ENCODE measurements at places on chromosomes 5 and 9.

DNA sequence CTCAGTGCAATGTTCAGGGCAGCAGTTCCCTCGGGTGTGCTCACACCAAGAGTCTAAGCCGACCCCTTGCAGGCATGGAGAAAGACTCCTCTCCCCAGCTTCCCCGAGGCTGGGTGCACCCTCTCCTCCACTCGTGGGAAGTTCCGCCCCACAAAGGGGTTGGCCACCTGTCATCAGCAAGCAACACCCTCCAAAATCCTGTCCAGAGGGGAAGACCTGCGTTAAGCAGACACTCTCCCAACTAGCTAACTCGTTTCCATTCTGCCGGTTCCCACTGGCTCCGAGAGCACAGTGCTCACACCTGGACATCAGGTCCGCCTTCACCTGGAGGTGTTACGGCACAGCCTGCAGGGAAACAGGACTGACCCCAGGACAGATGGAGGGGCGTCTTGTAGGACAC is 117.9 kb upstream of the IRX4 start:
- no peak for DNase-seq

GRCh38 chr9:133113949-133114885 is 6.8 kb downstream of the RALGDS start:
- DNase-seq = no peak

- no peak for DNase-seq
Observed at GRCh38 chr5:127650022-127650421, 1.1 kb downstream of the CTXN3 start.

- no peak for DNase-seq
Observed at GRCh38 chr9:36942891-36943290, 91.2 kb downstream of the PAX5 start.

DNA sequence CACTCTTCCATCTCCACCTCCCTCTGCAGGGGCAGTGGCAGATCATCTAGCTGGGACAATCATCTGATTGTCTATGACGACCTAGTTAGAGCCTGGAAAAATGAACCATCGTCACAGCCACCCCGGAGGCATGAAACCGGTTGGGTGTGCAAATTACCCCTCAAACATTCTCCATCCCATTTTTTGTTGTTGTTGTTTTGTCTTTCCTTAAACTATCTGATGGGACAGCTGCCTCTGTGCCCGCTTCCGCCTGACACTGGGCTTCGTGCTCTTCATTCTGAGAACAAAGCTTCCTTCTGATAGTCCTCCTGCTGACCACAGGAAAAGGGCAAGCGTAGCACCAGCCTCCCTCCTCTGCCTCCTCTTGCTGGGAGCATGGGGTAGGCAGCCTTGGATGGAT is 7.0 kb upstream of the NDST1 start:
- no peak for DNase-seq

GRCh38 chr5:173245319-173246134 is 10.5 kb upstream of the NKX2-5 start:
- DNase-seq = no peak
